Fibroblast of lung (primary cell): ENCODE measurements at places on chromosomes 12 and 14. TPM values are rescaled to one million over a fixed set of nuclear protein-coding genes. Genes with fewer than 3 reads are reported as not detected.

The CHFR gene
- total RNA-seq: 21.6 and 28.2 TPM in 2 replicates

The KERA gene
- not detected in 2 replicates for total RNA-seq

The SERPINA3 gene
- total RNA-seq: 0.50 and 7.2 TPM in 2 replicates

The MGP gene
- total RNA-seq: 2.0 and 38.0 TPM in 2 replicates

The FGD6 gene
- total RNA-seq: 3.3 and 5.6 TPM in 2 replicates

The NANOG gene
- total RNA-seq: not detected in 2 replicates

The NOS1 gene
- under 0.01 TPM in 2 replicates for total RNA-seq

The FAM177A1 gene
- total RNA-seq: 29.0 and 64.6 TPM in 2 replicates

The ERBB3 gene
- total RNA-seq: 0.66 and 1.3 TPM in 2 replicates

The ASCL1 gene
- not detected in 2 replicates for total RNA-seq
